Activated CD8-positive, alpha-beta memory T cell treated with anti-CD3 and anti-CD28 coated beads, Interleukin-2, amount 50 U/mL, for 4 hours (primary cell): ENCODE measurements at places on chromosomes 4 and X.

DNA sequence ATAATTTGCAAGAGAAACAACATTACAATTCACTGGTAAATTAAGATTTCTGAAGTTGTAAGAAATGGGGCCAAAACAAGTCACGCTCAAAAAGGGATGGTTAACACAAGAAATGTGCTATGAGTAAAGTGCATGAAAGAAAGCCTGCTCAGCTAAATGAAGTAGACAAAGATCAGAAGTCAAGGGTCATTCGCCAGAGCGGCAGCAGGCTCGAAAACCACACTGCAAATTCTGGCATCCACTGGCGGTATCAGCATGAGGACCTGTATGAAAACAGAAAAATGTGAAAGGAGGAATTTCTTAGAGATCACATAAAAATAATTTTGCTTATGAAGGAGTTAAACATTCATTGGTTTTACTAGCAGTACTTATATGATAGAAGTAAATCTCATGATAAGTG lies 49.6 kb downstream of the FBXL5 start:
- DNase-seq: no peak

GRCh38 chr4:184265546-184266351 lies 48.1 kb upstream of the ENPP6 start:
- DNase-seq: no peak

DNA sequence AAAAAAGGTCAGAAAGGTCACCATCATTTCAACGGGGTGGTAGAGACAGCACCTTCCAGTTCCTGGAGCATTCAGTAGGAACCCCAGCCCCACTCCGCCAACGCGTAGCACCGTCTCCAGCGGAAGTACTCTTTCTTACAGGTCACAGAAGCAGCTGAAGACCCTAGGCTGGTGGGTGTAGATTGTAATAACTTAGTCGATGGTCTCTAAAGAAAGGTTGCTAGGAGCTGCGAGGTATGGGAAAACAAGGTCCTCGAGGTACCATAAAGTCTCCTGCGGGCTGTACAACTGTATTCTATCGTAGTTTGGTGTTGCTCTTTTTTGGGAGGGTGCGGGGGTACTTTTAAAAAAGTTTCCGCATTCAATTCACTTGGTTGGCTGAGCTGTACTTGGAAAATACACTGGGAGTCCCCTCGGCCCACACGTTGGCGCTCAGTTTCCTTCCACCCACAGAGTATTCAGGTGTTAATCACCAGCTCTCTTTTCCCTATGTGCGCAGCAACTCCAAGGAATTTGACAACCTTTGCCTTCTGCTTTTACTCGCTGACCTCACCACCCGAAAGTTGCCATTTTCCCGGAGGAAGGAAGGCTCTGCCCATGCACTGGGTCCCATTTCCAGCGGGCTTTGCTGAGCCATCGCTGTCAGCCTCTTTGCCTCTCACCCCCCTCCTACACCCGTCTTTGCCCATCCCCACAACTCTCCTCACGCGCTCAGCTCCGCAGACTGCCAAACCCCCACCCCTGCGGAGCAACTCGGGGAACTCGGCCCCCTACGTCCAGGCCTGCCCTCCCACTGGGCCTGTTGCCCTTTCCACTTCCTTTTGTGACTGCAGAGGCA lies 4.8 kb upstream of the SOX3 start:
- DNase-seq: no peak

GRCh38 chr4:158624889-158625478 lies 46.7 kb downstream of the C4orf46 start:
- DNase-seq: no peak

GRCh38 chr4:94806376-94806775 lies 48.6 kb downstream of the BMPR1B start:
- DNase-seq: no peak

- no peak for DNase-seq
Observed at GRCh38 chr4:71944956-71945355, 86.8 kb upstream of the NPFFR2 start.

- peak; percentile 34 for DNase-seq
Observed at GRCh38 chr4:88823058-88823919, 125.7 kb upstream of the NAP1L5 start.

GRCh38 chrX:2696698-2697215 lies 5.7 kb downstream of the CD99 start:
- peak; percentile 49 for DNase-seq

GRCh38 chr4:8728536-8729407 lies 136.2 kb downstream of the CPZ start:
- DNase-seq: no peak

DNA sequence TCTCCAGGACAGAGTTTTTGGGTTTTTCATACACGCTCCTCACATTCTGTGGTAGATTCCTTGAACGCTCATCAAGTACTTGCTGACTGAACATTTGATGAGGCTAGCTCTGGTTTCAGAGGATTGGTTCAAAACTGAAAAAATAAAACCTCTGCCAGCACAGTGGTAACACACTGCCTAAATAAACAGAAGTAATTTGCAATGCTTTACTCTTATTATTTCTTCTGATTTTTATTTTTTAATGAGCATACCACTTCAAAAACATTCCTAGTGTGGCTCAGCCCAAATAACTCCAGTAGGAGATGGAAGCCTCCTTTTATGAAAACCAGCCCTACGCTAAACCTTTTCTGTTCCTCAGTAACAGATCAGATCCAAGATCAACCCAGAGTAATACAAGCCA lies 72.0 kb upstream of the INTU start:
- no peak for DNase-seq

- no peak for DNase-seq
Observed at GRCh38 chr4:38591617-38592337, 72.2 kb upstream of the KLF3 start.

GRCh38 chr4:101948055-101948454 lies 157.5 kb downstream of the BANK1 start:
- DNase-seq: no peak

DNA sequence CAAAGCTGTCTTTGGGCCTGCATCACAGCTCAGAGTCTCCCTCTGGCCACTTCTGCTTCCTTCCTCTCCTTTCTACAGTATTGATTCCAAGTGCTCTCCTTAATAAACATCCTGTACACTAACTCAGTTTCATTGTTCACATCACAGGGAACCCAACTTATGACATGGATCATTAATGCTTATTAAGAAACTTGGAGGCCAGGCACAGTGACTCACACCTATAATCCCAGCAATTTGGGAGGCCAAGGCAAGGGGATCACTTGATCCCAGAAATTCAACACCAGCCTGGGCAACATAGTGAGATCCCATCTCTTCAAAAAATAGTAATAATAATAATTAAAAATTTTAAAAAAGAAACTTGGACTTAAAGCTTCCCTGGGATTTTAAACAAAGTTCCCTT lies 89.2 kb upstream of the EFHC2 start:
- no peak for DNase-seq

DNA sequence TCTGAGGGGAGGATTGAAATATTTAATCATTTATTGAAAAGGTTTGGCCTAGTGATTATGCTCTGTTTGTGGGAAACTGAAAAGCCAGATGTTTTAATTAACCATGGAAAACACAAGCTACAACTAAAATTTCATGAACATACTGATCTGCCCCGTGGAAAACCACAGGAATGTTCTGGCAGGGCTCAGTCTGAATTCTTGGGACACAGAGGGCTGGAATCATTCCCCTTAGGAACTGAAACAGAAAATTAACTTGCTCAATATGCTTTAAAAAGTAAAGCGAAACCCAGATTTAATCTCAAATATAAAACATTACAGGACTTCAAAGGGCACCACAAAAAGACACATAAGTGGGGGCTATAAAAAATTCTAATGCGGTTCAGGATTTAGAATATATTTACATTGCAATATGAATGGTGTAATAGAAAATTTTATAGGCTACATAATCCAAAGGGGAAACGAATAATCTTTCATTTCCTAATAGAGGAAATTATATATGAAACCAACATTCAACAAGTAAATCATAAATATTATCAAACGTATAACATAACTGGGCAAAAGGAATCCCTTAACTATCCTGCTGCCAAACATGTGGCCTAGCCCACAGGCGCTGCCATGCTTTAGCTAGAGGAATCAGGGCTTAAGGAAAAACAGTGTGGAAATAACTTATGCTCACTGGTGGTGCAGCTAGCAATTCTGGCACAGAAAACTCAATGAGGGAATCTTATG lies 70.9 kb downstream of the APBB2 start:
- no peak for DNase-seq

DNA sequence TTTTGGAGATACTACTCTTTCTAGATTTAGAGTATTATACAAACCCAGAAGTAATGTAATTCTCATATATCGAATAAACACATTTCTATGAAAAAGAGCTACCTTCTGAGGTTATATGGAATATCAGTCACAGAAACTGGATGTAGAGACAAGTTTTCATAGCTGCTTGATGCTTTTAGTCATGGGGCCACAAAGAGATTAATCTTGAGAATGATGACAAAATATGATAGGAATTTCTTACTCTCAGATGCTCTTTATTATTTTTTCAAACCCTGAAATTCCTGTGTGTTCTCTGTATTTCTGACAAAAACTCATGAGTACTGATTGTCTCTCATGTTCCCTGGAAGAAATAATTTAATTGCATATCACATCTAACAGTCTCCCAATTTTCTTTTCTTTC lies 662.5 kb downstream of the RAPGEF2 start:
- DNase-seq: no peak

DNA sequence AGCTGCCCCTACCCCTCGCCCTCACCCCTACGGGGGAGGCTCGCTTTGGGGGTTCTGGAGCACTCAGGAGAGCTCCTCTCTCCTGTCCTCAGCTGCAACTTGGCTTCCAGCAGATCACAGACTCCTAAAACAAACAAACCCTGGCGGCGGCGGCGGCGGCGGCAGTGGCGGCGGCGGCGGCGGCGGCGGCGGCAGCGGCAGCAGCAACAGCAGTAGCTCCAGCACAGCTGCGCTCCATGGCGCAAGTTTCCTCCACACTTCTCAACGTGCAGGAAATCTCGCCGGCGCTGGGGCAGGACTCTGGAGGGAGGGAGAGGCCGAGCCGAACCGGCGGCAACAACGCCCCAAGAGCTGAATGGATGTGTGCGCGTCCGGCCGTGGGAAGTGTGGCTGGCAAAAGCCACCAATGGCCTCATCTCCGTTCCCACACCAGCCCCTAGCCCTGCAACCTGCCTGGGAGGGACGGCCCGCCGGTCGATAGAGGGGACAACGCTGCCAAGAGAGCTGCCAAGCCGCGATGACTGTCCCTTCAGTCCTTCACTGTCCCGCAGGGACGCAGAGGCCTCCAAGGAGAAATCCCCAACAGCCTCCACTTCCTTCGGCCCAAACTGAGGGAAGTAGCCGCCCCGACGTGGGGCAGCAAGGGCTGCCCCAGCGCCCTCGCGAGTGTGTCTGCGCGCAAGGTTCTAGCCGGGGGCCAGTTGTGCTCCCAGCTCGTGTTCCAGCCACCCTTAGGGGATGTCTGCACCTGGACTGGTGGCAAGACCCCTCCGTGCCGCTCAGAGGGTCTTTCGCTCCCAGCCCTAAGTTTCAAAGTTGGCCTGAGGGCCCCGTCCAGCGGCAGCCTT lies 775 bp downstream of the SHROOM4 start:
- DNase-seq: no peak

DNA sequence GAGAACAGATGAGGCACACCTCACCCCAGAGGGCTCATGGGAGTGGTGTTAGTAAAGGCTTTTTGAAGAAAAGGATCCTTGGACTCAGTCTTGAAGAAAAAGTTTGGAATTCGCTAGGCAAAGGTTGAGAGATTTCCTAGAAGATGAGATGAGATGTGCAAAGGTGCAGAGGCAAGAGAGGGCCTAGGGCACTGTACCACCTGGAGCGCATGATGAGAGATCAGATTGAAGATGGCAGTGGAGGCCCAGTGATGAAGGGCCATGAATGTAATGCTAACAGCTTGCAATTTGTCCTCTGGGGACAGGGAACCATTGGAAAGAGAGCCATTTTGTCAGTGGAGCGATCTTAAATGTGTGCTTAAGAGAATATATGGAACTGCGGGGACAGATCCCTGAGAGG lies 45.0 kb downstream of the PGRMC2 start:
- no peak for DNase-seq

- DNase-seq: no peak
Observed at GRCh38 chr4:38268837-38269236, 308.6 kb downstream of the PTTG2 start.

DNA sequence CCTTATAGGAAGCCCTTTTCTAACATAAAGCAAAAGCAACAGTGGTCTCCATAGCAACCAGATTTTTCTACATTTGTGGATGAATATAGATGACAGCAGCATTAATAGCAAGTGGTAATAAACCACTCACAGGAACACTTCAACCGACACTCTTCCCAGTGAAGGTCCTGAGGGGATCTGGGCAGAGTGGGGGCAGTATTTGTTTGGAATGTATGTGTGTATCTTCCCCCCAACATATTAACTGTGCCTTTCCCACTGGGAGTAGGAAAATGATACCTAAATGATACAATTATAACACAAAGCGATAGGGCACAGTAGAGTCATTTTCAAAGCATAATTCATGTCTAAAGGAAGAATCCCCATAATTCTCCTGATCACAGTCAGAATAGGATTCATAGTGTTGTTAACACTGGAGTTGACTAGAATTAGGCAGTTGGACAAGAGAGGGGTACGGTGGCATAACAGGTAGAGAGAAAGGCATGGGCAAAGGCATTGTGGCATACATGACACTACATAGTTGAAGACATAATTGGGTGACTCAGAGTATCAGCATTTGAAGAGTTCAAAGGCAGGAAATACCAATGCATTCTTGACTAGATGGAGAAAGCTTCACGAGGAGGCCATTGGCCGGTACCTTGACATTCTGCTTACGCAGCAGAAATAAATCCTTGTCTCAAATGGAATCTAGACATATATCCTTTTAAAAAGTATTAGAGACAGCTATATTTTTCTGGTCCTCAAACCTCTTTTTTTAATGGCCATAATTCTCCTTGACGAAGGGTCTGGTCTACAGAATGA lies 15.2 kb downstream of the CAPN6 start:
- no peak for DNase-seq

DNA sequence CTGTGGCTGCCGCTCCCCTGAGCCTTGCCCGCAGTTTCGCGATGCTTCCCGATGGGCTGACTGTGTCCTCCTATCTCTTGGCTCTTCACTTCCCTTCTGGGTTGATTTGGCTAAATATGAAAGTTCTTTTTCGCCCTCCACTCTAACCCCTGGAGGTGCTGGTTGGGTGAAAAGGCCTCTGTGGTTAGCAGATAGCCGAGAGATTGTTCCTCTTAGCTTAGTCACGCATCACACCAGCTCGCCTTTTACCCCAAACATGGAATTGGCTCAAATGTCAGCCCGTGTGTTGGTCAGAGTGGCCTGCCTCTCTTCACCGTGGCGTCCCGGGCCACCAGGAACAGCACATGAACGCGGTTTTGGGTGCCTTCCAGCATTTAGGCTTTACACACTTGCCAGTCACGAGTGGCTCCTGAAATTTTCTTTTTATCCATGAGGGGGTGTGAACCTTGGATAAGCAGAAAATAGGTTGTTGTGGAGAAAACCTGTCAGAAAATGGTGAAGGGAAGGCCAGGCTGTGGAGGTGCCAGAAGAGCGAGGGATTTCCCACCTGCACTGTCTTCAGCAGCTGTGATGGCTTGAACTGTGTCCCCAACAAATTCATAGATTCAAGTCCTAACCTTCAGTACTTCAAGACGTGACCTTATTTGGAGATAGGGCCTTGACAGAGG lies 8.9 kb downstream of the CLCN4 start:
- no peak for DNase-seq

- DNase-seq: no peak
Observed at GRCh38 chrX:39688576-39689375, 409.0 kb downstream of the BCOR start.
